ENCODE measurements at places on chromosomes 13 and 19. TPM values are rescaled to one million over a fixed set of nuclear protein-coding genes. Genes with fewer than 3 reads are reported as not detected.

DNA sequence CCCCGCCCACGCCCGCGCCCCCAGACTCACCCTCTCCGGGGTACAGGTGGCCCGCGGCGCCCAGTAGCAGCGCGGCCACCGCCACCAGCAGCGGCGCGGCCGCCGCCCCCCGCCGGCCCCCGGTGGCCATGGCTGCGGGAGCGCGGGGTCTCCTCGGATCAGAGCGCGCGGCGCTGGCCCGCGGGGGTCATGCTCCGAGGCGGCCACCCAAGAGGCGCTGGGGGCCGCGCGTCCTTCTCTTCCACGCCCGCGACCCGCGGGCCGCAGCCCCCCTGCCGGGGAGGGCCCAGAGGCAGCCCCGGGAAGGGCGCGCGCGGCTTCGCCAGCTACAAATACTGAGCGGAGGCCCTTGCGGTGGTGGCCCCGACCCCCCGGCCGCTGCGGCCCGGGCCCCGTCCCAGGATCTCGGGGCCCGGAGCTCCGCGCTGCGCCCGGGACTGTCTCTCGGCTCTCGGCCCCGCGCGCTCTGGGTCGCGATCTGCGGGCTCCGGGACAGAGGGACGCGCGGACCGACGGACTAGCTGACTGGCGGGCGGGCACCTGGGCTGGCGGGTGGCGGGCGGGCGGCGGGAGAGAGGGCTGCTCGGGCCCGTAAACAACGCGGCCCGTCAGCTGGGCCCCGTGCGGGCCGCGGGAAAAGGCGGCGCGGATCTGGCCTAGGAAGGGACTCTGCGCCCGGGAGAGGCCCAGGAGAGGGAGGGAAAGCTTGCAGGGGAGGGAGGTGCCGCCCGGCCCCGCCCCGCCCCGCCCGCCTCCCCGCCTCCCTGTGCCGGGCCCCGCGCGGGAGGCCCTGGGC is at the start of gene INSR:
INSR (minus strand) TSS at position 653 of the 796 bp plus-strand sequence; CDS start at position 130, 523 bp downstream.
- peak; percentile 98 for DNase-seq

DNA sequence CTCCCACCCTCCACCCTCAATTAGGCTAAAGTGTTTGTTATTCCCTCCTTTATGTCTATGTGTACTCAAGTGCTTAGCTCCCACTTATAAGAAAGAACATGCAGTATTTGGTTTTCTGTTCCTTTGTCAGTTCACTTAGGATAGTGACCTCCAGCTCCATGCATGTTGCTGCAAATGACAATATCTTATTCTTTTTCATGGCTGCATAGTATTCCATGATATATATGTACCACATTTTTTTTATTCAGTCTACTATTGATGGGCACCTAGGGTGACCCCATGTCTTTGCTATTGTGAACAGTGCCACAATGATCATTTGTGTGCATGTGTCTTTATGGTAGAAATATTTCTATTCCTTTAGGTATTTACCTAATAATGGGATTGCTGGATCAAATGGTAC is 114.3 kb downstream of the DLEU7 start:
- DNase-seq, result no peak

DNA sequence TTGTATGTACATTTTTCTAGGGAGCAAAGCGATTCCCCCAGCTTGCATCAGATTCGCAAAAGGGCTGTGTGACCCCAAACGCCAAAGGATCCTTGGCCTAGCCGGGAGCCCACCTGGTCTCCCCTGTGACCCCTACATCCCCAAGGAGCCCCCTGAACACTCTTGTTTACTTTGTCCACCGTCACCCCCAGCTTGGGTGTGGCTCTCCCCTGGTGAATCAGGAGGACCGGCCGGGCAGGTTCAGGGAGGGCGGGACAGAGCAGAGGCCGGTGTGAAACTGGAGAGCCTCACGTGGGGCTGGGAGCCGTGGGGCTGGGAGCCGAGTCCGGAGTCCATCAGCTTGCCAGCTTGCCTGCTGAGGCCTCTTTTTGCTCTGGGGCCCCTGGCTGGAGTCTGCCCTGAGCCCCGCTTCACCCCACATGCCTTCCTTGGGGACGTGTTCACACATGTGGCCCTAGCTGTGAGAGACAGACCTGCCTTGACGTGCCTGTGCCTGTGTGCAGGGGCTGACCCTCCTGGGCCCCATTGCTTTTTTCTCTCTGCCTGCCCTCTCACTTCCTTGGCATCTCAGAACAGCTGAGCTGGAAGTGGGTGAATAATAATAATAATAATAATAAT is 2.0 kb downstream of the ITPKC start:
- DNase-seq, result peak; percentile 39

- no peak for DNase-seq
Observed at GRCh38 chr13:98324105-98324504, 147.0 kb upstream of the RNF113B start.

DNA sequence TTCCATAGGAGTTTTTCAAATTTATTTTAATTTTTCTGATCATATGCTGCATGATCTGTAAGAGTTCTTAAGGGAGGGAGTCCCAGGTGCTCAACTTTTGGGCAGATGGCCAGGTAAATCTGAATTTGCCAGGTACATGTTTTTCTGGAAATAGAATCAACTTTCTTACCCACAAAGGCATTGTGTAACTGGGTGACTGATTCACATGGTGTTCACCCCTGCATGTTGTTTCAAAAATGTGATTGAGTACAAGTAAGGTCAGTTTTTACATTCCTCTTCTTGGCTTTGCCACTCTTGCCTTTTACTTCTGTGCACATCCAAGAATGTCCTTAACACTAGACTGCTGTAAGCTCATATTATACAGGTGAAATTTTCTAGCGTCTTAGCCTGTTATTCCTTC is 30.4 kb downstream of the RB1 start:
- DNase-seq, result no peak

PROSER1 gene
- total RNA-seq, result 50.6 TPM

DNA sequence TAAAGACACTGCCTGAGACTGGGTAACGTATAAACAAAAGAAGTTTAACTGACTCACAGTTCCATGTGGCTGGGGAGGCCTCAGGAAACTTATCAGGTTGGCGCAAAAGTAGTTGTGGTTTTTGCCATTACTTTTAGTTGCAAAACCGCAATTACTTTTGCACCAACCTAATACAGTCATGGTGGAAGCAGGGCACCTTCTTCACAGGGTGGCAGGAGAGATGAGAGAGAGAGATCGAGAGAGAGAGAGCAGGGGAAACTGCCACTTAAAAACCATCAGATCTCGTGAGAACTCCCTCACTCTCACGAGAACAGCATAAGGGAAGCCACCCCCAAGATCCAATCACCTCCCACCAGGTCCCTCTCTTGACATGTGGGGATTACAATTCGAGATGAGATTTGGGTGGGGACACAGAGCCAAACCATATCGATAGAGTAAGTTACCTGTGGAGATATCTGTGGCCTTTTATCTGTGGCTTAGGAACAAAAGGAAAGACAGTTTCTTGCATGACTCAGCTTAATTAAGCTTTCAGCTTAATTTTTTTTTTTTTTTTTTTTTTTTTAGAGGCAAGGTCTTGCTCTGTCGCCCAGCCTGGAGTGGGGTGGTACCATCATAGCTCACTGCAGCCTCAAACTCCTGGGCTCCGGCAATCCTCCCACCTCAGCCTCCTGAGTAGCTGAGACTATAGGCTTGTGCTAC is 7.6 kb upstream of the CABP5 start:
- no peak for DNase-seq

DNA sequence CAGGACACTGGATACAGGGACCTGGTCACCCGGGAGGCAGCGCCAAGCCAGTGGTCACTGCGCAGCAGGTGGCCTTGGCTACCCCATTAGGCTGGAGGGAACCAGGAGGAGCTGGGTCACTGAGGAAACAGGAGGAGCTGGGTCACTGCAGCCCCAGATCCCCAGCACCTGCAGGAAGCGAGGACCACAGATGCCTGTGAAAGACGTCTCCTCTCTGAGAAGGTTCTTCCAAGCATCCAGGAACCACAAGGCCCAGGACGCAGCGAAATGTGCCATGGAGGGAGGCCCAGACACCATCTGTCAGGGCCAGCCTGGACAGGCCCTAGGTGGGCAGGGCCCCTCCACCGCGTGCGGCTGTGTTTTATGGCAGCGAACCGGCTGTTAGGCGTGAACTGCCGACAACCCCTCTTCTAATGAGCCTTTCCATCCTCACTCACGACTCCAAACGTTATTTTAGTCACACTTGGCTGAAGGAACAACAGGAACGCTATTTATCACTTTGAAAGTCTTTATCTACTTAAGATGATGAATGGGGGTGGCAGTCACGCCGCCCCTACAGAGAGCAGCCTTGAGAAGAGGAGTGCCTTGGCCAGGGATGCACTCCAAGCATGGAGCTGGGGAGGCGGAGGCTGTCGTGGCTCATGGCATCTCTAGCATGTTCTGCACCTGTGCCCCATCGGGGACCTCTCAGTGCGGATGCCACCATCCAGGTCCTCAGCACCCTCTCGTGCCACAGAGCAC is 53.3 kb downstream of the CEBPG start:
- peak; percentile 54 for DNase-seq

DNA sequence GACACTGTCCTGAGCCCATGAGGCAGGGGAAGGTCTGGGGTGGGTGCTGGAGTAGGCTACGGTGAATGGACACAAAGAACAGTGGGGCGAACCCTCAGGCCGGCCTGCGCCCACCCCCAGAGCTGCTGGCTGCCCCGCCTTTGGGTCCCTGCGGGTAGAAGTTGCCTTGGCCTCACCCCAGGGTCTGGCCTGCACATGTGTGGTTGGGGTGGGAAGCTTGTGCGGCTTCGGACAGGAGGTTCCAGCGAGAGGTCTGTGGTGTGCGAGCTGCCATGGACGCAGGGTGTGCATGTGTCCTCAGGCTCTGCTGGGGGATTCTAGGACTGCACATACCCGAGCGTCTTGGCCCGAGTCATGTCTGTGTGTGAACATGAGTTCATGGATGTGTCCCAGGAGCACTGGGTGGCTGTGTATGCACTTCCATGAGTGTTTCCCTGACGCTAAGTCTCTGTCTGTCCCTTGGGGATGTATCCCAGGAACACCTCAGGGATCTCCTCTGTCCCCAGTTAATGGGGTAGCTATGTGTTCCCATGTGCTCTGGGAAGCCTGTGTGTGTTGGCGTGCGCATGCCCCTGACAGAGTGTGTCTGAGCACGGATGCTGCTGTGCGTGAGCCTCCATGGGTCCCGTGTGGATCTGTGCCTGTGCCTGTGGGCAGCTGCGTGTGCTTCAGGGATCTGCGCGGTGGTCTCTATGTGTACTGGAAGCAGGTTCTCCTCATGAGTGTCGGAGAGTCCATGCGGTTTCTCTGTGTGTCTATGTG is 20.8 kb upstream of the POU2F2 start:
- DNase-seq, result no peak
